ENCODE measurements at places on chromosomes 7 and 10.

- DNase-seq = no peak
These were observed 866.9 kb downstream of the LRMDA start for GRCh38 chr10:76298329-76298728.

GRCh38 chr10:6583447-6583846 lies 3.4 kb upstream of the PRKCQ start:
- DNase-seq = no peak

DNA sequence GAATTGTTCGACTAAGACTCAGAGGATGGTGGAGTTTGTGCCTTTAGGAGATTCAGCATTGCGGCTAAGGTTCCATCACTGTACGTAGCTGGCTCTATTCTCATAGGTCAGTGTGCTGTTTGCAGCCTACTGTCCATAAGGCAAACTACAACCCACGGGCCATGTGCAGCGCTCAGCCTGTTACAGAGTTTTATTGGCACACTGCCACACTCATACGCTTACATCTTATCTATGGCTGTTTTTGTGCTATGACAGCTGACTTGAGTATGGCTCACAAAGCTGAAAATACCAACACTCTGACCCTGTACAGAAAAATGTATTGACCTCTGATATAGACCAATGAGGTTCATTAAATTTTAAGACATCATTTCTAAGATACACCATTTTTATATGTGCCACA lies 114.5 kb downstream of the ARID5B start:
- DNase-seq = no peak

DNA sequence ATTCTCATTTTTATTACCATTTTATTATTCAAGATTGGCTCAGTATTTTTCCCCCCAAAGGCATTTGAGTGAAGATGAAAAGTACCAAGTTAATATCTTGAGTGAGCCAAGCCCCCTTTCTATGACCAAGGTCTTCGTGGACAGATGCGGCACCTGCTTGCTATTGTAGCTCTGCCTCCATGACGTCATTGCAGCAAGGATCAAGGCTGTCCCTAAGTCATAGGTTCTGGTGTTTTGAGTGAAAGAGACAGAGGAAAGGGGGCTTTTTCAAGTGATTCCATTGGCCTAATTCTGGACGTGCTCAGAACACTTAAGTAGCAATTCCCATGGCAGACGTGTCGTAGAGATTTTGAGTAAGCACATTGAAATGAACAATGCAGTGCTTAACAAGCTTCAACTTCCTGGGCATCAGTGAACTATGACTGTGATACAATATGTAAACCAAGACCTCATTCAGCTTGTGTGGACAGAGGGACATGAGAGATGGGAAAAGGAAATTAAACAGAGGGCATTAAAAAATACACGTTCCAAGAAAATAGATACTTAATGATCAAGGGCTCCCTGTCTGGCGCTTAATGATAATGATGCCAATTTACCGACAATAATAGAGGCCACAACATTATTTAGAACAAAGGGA lies 248.7 kb upstream of the NPVF start:
- DNase-seq = no peak

GRCh38 chr10:20769481-20769880 lies 127.6 kb downstream of the NEBL start:
- no peak for DNase-seq

DNA sequence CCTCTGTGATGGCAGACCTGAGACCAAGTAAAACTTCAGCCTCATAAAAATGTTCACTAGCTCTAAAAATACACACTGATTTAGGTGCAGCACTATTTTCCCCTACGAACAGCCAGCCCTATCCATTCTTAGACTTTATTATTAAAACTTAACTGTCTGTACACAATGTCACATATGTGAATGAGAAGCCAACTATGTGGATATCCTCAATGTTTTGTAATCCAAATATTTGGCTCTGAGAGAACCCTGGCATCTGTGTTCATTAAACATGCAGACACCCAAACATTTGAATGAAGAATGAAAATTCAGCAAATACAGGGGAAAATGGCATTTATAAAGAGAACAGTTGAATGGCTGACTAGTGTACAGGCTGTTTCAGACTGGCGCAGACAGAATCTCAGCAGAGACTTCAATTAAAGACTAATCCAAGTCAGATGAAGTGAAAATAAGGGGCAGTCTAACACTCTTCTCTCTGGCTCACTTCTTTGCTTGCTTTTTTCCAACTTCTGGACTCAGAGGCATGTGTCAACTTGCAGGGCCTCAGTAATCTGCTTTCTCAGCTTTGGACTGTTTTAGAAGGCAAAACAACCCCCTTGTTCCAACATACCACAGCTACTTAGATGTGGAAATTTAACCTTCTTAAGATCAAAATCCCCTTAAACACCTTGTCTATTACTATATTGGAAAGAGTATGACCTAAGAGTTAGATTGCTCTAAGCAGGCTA lies 47.4 kb upstream of the FAM180A start:
- DNase-seq = no peak

DNA sequence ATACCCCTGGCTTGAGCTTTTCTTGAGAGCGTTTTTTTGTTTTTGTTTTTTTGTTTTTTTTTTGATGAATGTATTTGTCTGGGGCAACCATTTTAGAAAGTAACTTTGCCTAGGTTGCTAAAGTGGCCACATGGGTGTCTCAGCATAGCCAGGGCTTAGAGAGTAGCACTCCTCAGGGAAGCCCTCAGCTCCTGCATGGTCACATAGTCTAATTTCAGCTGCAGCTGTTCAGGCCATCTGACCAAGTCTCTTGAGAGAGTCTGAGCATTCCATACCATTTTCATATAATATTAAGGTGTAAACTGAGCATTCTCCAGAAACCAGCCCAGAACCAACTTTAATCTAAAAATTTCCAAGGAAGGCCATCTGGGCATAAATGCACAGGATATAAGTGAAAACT lies 186.4 kb downstream of the NPSR1 start:
- no peak for DNase-seq

GRCh38 chr10:119189811-119190282 lies 11.2 kb upstream of the PRDX3 start:
- no peak for DNase-seq

DNA sequence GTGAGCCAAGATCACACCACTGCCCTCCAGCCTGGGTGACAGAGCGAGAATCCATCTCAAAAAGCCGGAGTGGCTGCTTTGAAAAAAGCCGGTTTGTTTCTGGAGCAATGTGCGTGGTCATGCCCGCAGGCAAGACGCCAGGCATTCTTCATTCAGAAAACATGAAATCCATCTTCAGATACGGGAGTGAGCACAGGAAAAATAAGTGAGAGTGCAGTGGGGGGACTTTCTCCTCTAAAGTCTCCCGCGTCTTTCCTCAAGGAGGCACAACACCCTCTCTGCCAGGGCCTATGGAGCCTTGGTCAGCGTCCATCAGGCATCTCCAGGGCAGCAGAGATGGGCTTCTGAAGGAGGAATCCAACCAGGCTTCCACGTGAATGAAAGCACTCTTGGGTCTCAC lies 62.3 kb upstream of the DGKI start:
- no peak for DNase-seq

DNA sequence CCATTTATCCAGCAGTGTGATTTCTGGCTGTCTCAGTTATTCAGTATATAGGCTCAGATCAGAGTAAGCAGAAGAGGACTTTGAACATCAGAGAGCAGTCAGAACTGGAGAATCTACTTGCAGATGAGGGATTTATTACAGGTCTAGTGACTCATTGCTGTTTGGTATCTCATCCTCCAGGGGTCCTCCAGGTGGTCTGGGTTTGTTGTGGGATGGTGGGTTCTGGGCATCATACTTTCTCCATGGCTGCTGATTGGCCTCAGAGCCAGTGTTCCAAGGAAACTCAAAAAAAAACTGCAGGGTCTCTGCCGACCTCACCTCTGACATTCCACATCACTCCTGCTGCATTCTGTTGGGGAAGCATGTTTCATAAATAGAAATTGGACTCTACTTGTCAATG lies 214.8 kb downstream of the CNTNAP2 start:
- no peak for DNase-seq

GRCh38 chr10:34719746-34720145 lies 95.3 kb downstream of the PARD3 start:
- no peak for DNase-seq

- DNase-seq = no peak
These were observed 61.7 kb upstream of the MDFIC start for GRCh38 chr7:114860206-114860605.
